ENCODE measurements at places on chromosomes 16 and 17. TPM values are rescaled to one million over a fixed set of nuclear protein-coding genes. Genes with fewer than 3 reads are reported as not detected.

DNA sequence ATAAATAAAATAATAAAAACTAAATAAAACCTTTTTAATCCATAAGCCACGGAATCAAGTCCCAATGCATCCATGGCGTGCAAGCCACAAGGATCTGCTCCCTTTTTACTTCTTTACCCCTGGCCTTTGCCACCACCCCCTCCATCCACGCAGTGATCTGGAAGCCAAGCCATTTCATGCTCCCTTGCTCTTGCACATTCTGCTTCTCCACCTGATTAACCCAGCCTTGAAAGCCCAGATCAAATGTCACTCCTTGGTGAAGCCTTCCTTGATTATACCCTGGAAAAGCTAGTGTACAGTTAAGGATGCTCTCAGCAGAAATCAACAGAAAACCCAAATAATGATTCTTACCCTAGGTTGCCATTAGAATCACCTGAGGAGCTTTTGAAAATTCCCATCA is 9.9 kb downstream of the LRRC3C start:
- H3K27me3 ChIP-seq = no peaks in the 10 kb centered on the region
- H3K27ac ChIP-seq = no peak overlapping the region
- H3K4me3 ChIP-seq = no peak overlapping the region
- no peaks in the 10 kb centered on the region for H3K36me3 ChIP-seq
- H3K4me1 ChIP-seq = peaks cover 20% of the 10 kb centered on the region

GRCh38 chr17:50864747-50865059 is 1.5 kb downstream of the TOB1 start:
- no peak for DNase-seq
- H3K4me1 ChIP-seq = peaks cover 43% of the 10 kb centered on the region
- H3K36me3 ChIP-seq = peaks cover 29% of the 10 kb centered on the region
- H3K4me3 ChIP-seq = peak overlapping the region; percentile 88
- H3K27me3 ChIP-seq = no peaks in the 10 kb centered on the region

DNA sequence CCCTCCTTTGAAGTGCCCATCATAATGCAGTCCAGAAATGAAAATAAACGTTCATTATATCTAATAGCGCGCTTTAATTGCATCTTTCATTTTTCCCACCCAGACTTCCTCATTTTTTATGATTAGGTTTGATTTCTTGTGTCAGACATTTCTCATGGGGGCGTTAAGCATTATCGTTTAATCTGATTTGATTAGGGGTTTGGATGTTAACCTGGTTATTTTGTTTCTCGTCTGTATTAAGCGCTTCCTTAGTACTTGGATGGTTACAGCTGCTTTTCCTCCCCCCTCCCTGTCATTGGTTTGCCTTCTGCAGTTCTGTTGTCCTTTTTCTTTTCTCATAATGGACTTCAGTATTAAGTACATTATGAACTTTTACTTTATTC is 540 bp downstream of the MFSD11 start:
- peaks cover 43% of the 10 kb centered on the region for H3K4me1 ChIP-seq
- H3K36me3 ChIP-seq = peaks cover 46% of the 10 kb centered on the region
- DNase-seq = no peak
- peak overlapping the region; percentile 99 for H3K27ac ChIP-seq
- no peaks in the 10 kb centered on the region for H3K27me3 ChIP-seq

GRCh38 chr17:36500745-36501225 is 14.3 kb downstream of the ZNHIT3 start:
- no peaks in the 10 kb centered on the region for H3K27me3 ChIP-seq
- no peak overlapping the region for H3K4me3 ChIP-seq
- H3K4me1 ChIP-seq = no peaks in the 10 kb centered on the region
- no peak for DNase-seq

DNA sequence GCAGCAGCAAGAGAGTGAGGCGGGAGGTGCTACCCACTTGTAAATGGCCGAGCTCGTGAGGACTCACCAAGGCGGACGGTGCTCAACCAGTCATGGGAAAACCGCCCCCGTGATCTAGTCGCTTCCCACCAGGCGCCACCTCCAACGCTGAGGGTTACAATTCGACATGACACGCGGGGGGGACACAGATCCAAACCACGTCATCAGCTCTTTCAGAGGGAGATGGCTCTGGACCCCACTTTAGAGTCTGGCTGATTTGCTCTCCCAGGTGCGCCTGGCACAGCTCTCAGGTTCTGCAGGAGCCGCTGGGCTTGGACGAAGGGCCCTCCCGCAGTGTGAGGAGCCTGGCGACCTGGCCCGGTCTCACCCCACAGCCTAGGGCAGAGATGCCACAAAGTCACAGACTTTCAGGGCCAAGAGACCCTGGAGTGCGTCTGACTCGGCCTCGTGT is 21.1 kb upstream of the DOC2B start:
- no peaks in the 10 kb centered on the region for H3K36me3 ChIP-seq
- peaks cover 3% of the 10 kb centered on the region for H3K27me3 ChIP-seq
- no peaks in the 10 kb centered on the region for H3K4me1 ChIP-seq
- DNase-seq = no peak
- H3K4me3 ChIP-seq = no peak overlapping the region

GRCh38 chr16:57883953-57884654 is 81.8 kb upstream of the KIFC3 start:
- no peak for DNase-seq
- H3K27ac ChIP-seq = no peak overlapping the region
- no peaks in the 10 kb centered on the region for H3K36me3 ChIP-seq
- H3K4me3 ChIP-seq = no peak overlapping the region

GRCh38 chr17:48596000-48596734 is 2.6 kb upstream of the HOXB5 start:
- H3K4me3 ChIP-seq = peak overlapping the region; percentile 42
- DNase-seq = peak; percentile 40
- no peak overlapping the region for H3K27ac ChIP-seq

Gene RNF135
- 6.9 TPM for total RNA-seq

Gene KRT40
- not detected for total RNA-seq

Gene GRAP
- 35.4 TPM for total RNA-seq

Gene SULT1A2
- total RNA-seq = 0.50 TPM

Gene SLC16A5
- 11.4 TPM for total RNA-seq
